ENCODE measurements at places on chromosomes 1 and 21.

DNA sequence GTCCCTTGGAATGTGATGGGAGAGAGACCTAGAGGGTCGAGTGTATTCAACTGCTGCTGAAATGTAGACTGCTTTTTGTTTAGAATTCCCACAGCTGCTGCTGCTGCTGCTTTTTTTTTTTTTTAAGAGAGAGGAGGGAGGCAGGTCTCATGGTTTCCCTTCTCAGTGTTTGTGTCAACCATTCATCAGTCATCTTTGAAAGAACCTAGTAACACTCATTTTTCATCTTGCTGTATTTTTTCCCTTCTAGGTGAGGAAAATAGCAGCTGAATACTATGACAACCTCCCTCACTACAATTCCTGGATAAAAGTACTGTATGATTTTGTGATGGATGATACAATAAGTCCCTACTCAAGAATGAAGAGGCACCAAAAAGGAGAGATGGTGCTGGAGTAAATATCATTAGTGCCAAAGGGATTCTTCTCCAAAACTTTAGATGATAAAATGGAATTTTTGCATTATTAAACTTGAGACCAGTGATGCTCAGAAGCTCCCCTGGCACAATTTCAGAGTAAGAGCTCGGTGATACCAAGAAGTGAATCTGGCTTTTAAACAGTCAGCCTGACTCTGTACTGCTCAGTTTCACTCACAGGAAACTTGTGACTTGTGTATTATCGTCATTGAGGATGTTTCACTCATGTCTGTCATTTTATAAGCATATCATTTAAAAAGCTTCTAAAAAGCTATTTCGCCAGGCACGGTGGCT lies 9.2 kb downstream of the DEGS1 start:
- no peak for DNase-seq

DNA sequence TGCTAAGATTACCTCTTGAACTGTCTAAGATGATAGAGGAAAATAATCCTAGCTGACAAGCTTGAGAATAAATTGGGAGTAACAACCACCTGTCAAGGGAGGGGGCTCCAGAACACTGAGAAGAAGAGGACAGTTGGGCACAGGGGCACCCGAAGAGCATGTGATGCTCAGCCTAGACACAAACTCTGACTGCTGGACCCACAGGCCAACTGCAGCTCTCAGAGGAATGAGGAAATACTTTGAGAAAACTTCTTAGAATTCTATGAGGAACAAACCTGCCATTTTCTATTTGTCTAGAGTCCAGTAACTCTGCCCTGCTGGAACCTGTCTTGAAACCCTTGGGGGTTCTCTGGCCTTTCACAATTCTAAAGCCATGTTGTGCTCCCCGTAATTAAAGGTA lies 124.1 kb upstream of the KCNK2 start:
- no peak for DNase-seq

- DNase-seq = no peak
These were observed 40.7 kb downstream of the LPGAT1 start for GRCh38 chr1:211789641-211790464.

GRCh38 chr1:14516974-14517840 lies 81.3 kb upstream of the KAZN start:
- DNase-seq = peak; percentile 44

DNA sequence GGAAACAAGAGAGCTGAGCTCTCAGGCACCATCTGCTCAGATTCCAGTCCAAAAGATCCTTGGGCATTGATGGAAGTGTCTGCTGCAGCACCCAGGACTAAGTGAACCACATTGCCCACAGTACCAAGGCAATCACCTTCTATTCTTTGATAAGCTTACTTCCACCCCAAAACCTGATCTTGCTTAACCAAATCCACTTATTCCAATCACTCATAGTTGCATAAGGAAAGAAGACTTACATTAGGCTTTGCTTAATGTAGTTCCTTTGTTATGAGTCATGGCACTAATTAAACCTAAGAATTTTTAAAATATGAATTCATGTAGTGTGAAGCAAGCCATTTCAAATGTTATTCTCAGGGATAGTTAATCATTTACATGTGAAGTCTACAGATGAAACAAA lies 84.5 kb downstream of the UCHL5 start:
- no peak for DNase-seq

- no peak for DNase-seq
These were observed 179.9 kb downstream of the FASLG start for GRCh38 chr1:172838680-172839313.

DNA sequence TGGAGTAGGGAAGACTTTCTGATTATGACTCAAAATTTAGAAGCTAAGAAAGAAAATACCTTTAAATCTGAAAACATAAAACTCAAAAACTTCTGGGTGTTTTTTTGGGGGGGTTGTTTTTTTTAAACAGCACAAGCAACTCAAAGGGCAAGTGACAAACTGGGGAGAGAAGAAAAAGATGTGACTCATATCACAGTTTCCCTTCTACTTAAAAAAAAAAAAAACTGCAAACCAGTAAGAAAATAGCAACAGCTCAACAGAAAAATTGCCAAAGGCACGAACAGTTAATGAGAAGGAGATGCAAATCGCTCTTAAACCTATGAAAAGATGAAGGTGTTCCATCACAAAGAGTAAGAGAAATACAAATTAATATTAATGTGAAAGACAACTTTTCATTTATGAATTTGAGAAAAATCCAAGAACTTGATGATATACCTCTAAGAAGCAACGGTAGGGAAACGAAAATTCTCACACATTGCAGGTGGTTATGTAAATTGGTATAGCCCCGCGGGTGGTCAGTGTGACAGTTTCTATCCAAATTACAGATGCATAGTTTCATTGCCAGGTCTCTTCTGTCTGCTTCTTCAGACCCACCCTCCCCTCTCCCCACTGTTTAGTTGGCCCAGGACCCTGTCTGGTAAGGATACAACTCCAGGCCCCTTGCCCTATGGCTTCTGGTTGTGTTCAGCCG lies 9.0 kb downstream of the IFNAR2 start:
- DNase-seq = peak; percentile 85

- DNase-seq = no peak
These were observed 9.4 kb upstream of the RGS13 start for GRCh38 chr1:192626366-192627179.

DNA sequence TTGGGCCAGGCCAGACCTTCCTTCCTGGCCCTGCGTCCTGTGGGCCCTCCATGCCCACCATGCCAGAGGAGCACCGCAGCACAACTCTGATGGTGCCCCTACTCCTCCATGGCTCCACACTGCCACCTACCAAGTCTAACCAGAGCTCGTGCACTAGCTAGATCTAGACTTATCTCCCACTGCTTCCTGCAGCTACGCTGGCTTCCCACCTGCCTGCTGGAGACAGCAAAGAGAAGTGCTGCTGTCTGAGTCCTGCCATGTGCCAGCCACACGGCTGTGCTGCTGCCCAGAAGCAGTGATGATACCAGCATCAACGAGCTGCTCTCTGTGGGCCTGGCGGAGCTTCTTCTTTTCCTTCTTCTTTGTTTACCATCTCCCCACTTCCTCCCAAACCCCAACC lies 4.5 kb downstream of the GUCA2B start:
- DNase-seq = no peak

DNA sequence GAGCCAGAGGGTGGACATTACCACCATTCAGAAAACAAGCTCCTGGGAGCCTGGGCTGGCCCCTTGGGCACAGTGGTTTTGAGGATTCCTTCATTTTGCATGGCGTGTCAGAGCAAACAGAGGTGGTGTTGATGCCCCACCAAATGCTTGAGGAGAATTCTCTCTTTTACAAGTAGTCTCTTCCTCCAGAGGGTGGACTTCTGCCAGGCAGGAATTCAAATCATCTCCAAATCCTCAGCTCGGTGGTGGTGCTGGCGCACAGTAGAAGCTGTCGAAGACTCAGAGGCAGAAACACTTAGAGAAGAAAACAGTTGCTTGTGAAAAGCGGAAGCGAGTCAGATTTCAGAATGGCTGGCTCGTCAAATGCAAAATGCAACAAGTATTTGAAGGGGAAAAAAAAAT lies 3.4 kb upstream of the CHI3L1 start:
- no peak for DNase-seq

DNA sequence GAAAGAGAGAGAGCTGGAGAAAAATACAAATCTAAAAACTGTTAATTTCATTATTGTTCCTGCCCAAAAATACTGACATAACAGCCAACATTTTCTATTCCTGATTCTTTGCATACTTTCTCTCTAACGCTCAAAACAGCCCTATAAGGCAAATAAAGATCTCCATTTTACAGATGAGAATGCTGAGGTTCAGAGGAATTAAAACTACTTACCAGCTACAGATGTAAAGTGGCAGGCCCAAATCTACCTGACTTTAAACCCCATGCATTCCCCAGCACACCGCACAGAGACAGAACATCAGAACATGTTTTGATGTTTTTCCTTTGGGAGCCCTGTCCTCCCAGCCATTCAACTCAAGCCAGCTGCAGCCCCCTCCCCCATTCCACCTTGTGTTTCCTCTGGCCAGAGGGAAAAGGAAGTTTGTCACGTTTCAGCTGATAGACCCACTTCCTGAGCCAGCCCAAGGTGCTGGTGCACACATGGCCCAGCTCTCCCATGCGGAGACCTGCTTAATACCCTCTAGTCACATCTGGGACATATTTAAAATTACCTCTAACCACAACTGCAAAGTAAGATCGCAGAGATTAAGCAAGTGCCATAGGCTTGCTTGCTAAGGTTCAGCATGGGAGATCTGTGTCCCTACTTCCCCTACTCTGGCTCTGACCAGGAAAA lies 133.1 kb upstream of the NFIA start:
- no peak for DNase-seq

- DNase-seq = peak; percentile 75
These were observed 62.1 kb downstream of the PIK3R3 start for GRCh38 chr1:46070164-46070814.

GRCh38 chr1:96756789-96757188 lies 35.2 kb downstream of the PTBP2 start:
- peak; percentile 9 for DNase-seq

DNA sequence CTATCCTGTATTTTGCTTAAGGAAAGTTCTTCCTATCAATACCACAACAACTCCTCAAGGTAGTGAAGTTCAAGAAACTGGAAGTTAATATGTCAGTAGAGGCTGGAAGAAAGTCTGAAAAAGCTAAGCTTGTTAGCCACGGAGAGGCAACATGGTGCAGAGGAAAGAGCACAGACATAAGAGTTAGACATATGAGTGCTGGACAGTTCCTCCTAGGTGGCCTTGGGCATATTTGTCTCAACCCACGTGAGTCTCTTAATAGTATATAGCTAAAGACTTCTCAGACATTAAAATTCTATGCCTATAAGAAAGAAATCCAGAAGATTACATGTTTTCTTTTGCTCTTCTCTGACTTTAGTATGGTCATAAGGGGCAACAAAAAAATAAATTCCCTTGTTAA lies 22.8 kb upstream of the RRP15 start:
- DNase-seq = no peak

- DNase-seq = no peak
These were observed 341.8 kb downstream of the LMX1A start for GRCh38 chr1:165014753-165015152.

GRCh38 chr1:159163614-159164228 lies 7.7 kb upstream of the CADM3 start:
- DNase-seq = no peak

GRCh38 chr1:37495875-37496274 lies 18.7 kb downstream of the MEAF6 start:
- no peak for DNase-seq

DNA sequence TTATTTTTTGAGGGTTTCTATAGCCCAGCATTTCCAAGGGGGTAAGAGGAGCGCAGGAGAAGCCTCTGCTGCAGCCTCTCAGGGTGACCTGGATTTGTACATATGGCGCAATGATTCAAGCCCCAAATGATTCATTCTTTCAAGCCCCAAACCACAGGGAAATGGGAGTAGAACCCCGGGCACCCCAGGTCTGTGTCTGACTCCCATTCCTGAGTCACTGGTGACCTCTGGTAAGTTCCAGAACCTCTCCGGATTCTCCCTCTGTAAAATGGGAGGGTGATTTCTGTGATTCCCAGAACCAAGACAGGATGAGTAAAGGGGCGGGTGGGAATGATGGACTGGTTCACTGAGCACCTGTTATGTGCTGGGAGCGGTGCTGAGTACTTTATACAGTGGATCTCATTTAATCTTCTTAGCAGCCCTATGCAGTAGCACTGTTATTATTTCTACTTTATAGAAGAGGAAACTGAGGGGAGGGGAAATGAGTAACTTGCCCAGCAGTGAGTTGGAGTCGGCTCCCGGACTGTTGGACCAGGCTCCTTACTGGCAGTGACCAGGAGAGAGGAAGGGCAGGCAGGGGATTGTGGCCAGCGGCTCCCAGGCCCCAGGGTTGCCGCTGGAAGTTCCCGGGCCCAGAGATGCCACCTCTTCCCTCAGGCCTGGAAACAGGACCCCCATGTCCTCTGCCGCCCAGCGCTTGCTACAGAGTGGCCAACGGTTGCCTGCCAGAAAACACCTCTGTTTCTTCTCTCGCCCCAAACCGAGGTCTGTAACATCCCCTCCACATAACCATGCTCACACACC lies 20.3 kb upstream of the SLC26A9 start:
- DNase-seq = peak; percentile 83

DNA sequence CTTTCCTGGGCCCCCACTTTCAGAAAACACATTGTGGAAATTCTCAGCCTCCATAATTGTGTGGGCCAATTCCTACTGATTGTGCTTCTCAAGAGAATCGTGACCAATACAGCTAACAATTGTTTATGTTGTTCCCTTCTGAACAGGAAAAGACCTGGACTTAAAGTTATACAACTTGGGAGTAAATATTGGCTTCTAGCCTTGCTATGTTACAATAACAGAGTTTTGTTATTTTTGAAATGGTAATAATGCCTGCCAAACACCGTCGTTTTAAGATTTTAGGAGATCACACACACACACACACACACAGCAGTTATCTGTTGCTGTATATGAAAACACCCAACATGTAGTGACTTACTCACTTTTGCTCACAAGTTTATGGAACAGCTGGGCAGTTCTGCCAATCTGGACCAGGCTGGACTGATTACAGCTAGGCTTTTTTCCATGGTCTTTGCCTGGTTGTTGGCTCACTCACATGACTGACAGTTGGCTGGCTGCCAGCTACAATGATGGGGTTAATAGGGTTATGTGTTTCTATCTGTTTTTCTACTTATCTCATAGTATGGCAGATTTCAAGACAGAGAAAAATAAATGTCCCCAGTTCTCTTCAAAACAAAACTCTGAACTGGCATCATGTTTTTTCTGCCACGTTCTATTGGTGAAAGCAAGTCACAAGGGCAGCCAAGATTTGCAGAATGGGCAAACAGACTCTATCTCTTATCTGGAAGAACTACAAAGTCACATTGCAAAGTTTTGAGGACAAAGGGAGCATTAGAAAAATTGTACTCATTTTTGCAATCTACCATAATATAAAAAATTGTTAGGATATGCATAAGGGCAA lies 447.5 kb downstream of the NEGR1 start:
- no peak for DNase-seq

- DNase-seq = no peak
These were observed 569.3 kb upstream of the ZRANB2 start for GRCh38 chr1:71650119-71650518.

DNA sequence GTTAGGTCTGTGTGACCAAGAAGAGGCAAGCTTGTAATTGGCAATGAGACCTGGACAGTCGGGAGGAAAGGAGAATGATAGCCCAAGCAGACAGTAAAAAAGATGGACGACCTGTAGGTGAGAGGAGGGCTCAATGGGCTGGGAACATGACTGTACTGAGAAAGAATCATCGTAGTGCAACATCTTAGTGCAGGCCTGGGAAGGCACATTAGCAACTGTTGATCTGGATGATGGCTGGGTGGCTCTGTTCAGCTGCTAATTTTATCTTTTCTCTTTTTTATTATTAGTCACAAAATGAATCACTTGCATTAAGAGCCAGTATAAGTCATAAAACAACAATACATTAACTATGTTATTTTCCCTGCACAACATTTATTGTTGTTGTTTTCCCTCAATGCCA lies 32.9 kb downstream of the IFI44 start:
- DNase-seq = no peak
